ENCODE measurements at places on chromosomes 16 and 17. TPM values are rescaled to one million over a fixed set of nuclear protein-coding genes. Genes with fewer than 3 reads are reported as not detected.

The WWP2 gene
- total RNA-seq, result 28.5 TPM

The GAS2L2 gene
- not detected for total RNA-seq

The KRT17 gene
- not detected for total RNA-seq

The CCL5 gene
- total RNA-seq, result not detected

The MSI2 gene
- total RNA-seq, result 12.3 TPM

The SLC5A10 gene
- total RNA-seq, result not detected

The CES5A gene
- total RNA-seq, result not detected

The GIT1 gene
- 22.0 TPM for total RNA-seq

The EPN3 gene
- not detected for total RNA-seq

The PPP1R1B gene
- 4.1 TPM for total RNA-seq

The TEX14 gene
- not detected for total RNA-seq

The HYDIN gene
- 1.5 TPM for total RNA-seq

The SLC13A2 gene
- not detected for total RNA-seq

The NPW gene
- total RNA-seq, result not detected

The PRAC1 gene
- total RNA-seq, result not detected

The KAT8 gene
- total RNA-seq, result 31.5 TPM

The CCL17 gene
- not detected for total RNA-seq

- no peak for DNase-seq
Measured at GRCh38 chr17:68328676-68329075, 37.4 kb downstream of the ARSG start.

- DNase-seq, result peak; percentile 8
Measured at GRCh38 chr17:58084317-58084981, 1.2 kb downstream of the DYNLL2 start.

- DNase-seq, result no peak
Measured at GRCh38 chr17:82152556-82153294, 54.7 kb upstream of the FASN start.

- peak; percentile 51 for DNase-seq
Measured at GRCh38 chr16:74700438-74701225, at the start of gene MLKL. TSS of gene MLKL (minus strand) at chr16:74700862. CDS start at chr16:74695757, 5,105 bp downstream.

DNA sequence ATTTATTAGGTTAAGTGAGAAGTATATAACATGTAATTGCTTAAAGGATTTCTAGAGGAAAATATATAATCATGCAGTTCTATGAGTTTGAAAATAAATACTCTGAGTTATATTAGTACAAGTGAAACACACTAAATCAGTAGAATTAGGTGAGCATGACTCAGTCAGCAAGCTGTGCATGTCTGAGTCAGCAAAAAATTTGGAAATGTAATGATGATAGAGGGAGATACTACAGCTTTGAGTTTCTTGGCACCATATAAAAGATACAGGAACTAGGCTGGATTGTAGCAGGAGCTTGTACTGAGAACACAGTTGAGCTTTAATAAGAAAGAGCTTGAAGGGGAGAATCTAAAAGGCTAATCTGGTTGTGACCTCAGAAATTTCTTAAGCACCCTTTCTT lies 1224.6 kb downstream of the CDH8 start:
- DNase-seq, result no peak

DNA sequence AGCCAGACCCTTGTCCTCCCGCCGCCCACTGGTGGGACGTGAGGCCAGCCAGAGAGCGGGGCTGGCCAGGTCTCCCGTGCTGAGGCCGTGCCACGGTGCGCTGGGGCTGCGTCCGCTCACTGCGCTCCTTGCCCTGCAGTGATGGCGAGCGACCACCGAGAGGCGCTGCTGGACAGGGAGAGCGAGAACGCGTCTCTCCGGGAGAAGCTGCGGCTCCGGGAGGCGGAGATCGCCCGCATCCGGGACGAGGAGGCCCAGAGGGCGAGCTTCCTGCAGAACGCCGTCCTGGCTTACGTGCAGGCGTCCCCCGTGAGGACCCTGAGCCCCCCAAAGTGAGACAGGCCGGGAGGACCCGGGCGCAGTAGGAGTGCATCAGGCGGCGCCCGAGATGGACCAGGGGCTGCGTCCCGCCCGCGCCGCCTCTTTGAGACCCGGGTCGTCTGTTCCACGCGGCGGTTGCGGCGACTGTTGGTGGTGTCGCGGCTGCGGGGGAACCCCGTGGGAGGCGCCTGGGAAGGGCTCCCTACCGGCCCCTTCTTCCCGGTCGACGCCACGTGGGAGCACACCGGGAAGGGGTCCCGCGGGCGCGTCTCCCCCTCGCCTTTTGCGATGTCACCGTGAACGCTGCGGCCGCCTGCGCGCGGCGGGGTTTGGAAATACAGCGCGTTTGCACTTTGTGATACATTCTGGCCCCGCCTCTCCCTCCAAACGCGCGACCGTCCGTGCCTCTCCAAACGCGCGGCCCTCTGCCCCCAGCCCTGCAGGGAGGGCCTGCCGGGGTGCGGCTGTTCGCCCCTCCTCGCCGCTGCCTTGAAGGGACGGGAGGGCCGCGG lies 792 bp upstream of the RAC3 start:
- DNase-seq, result peak; percentile 79

DNA sequence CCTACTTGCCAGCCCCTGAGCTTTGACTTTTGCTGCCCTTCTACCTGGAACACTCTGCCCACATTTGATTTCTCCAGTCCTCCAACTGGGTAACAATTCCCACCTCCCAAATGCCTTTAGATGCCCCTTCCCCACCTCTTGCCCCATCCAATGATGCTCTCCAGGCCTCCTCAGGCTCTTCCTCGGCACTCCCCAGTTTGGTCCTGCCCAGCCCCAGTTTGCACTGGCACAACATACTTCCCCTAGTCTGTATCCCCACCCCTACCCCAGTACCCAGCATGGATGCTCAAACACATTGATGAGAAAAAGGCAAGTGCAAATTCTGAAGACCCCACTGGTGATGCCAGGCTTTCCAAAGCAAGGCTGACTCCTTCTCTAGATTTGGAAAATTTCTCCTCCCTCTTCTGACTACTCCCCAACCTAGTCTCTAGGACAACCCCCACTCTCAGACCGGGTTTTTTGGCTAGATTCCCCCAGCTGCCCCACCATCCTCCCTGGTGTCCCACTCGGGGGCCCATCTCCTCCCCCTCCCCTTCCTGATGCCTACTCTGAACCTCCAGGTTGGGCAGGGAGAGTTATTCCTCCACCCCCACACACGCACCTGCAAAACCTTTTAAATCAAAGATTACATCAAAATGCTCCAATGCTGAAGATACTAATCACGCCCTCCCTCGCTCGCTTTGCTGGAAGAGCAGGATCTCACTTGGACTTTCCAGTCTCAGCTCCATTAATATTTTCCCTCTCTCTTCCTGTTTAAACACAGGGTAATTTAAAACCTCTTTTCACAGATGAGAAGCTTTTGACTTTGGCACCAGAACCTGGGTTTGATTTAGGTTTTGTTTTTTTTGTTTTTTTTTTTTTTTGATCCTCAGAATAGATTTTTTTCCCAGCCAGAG lies 94.9 kb downstream of the TMEM132E start:
- DNase-seq, result no peak

GRCh38 chr17:48727415-48728175 lies 955 bp downstream of the HOXB13 start:
- DNase-seq, result no peak

DNA sequence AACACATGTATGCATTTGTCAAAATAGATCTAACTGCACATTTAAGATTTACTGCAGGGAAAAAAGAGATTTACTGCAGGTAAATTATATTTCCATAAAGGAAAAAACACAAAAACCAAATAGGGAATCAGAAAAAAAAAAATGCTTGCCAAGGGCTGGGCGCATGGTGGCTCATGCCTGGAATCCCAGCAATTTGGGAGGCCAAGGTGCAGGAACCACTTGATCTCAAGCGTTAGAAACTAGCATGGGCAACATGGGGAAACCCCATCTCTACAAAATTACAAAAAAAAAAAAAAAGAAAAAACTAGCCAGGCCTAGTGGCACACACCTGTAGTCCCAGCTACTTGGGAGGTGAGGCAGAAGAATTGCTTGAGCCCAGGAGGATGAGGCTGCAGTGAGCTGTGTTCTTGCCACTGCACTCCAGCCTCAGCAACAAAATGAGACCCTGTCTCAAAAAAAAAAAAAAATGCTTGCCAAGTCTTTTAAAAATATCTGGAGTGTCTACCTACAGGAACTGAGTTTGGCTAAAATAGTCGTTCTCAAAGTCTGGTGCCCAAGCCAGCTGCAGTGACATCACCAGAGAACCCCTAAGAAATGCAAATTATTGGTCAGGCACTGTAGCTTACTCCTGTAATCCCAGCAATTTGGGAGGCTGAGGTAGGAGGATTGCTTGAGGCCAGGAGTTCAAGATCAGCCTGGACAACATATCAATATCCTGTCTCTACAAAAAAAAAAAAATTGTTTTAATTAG lies 17.5 kb downstream of the TRIM25 start:
- no peak for DNase-seq

GRCh38 chr17:32311028-32311536 lies 30.9 kb downstream of the C17orf75 start:
- no peak for DNase-seq

DNA sequence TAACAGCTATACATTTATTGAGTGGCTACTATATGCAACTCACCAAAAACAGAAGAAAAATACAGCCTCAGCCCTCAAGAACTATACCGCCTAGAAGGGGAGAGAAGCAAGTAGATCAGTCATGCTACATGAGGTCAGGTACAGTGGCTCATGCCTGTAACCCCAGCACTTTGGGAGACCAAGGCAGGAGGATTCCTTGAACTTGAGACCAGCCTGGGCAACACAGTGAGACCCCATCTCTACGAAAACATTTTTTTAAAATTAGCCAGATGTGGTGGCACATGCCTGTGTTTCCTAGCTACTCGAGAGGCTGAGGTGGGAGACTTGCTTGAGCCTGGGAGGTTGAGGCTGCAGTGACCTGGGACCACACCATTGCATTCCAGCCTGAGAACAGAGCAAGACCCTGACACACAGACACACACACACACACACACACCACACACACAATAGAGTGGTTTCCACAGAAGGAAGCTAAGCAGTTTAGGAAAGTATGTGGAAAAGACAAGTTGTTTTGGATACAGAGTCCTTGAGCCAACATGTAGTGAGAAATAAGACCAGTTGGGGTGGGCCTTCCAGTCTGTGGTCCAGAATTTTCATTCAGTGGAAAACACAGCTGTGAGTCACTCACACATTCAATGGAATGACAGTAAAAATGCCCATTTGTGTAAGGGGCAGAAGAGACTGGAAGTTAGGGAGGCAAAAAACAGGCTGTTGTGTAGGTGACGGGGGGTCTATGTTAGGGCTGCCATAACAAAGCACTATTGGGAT lies 10.7 kb upstream of the SNTB2 start:
- peak; percentile 82 for DNase-seq

- DNase-seq, result no peak
Measured at GRCh38 chr16:11535494-11535893, 51.2 kb downstream of the LITAF start.

- peak; percentile 79 for DNase-seq
Measured at GRCh38 chr17:18248300-18248731, 10.2 kb downstream of the FLII start.

DNA sequence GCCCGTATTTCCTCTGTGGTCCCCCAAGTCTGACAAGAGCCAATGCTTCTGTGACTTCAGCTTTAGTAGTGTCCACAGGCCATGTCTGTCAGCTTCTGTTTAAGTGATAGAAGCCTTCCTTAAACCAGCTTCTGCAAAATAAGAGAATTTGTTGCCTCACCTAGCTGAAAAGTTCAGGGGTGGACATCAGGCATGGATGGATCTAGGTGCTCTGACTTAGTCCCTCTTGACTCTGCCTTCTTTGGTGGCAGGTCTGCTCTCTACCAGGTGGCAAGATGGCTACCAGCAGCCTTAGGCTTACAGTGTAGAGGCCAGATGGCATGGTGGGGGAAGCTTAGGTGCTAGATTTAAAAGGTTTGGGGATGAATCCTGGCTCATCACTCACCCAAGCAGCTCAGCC lies 33.7 kb downstream of the KATNIP start:
- DNase-seq, result no peak

DNA sequence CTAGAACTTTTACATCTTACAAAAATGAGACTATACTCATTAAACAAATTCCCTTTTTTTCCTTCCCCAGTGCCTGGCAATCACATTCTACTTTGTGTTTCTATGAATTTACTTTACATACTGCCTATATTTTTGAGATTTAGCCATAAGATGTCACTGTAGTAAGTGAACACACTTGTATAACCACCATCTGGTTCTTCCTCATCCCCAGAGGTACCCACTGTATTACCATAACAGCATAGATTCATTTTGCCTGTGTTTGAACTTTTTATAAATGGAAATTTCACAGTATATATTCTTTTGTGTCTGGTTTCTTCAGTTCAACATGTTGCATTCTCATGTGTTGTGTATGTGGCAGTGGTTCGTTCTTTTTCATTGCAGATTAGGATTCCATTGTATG lies 15.8 kb downstream of the CYB5B start:
- DNase-seq, result no peak

DNA sequence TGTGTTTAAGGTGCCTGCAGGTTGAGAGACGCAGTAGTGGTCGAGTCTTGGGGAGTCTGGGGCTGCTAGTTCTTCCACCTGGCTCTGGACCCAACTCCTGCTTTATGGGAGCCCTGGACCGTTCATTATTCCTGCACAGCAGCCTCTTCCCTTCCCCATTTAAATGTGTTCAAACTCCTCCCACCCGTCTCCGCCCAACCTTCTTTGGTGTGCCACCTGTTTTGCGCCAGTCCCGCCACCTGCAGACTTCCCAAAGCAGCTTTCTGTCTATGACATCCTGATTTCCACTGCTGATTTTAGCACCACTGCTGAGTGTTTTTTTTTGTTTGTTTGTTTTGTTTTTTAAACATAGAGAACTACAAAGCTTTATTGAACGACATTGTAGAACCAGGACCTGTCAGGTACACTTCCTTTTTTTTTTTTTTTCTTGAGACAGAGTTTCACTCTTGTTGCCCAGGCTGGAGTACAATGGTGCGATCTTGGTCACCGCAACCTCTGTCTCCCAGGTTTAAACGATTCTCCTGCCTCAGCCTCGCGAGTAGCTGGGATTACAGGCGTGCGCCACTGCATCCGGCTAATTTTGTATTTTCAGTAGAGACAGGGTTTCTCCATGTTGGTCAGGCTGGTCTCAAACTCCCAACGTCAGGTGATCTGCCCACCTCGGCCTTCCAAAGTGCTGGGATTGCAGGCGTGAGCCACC lies 12.8 kb downstream of the ADORA2B start:
- no peak for DNase-seq

- no peak for DNase-seq
Measured at GRCh38 chr16:35208001-35208935, 1748.9 kb downstream of the TP53TG3F start.

- no peak for DNase-seq
Measured at GRCh38 chr16:79836144-79836543, 235.6 kb upstream of the MAF start.

Data from fibroblast of the aortic adventitia (primary cell).